ENCODE measurements at places on chromosomes 6 and 20.

- H3K27me3 ChIP-seq, result peaks cover 21% of the 10 kb centered on the region
- H3K4me3 ChIP-seq, result peak overlapping the region; percentile 23
- peak overlapping the region; percentile 20 for H3K27ac ChIP-seq
- DNase-seq, result no peak
- peaks cover 16% of the 10 kb centered on the region for H3K4me1 ChIP-seq
These were observed 24.1 kb upstream of the MAP3K7 start for GRCh38 chr6:90610751-90611542.

- H3K36me3 ChIP-seq, result peaks cover 11% of the 10 kb centered on the region
- H3K27ac ChIP-seq, result no peak overlapping the region
- DNase-seq, result no peak
- no peaks in the 10 kb centered on the region for H3K27me3 ChIP-seq
- H3K4me3 ChIP-seq, result no peak overlapping the region
These were observed 119.4 kb downstream of the NCOA3 start for GRCh38 chr20:47620808-47621805.

- no peaks in the 10 kb centered on the region for H3K4me1 ChIP-seq
- no peak overlapping the region for H3K27ac ChIP-seq
- DNase-seq, result no peak
- H3K27me3 ChIP-seq, result no peaks in the 10 kb centered on the region
- H3K4me3 ChIP-seq, result no peak overlapping the region
These were observed 78.1 kb upstream of the PLCB4 start for GRCh38 chr20:8990770-8991169.

DNA sequence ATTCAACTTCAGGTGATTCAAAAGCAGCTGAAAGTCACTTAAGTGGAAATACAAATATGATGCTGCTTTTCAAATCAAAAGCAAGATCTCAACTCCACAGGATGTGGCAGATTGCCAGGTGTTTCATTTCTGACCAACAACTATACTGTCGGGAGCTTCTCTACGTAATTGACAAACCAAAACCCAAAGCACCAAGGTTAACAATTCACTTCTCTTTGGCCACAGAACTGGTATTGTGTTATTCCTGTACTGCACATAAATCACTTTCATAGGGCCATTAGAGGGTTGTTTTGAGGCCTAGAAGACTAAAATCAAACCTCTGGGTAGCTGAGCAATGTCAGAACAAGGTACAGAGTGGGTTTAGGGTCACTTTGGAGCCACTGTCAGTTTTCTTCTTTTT is 169.7 kb downstream of the HAO1 start:
- no peaks in the 10 kb centered on the region for H3K27me3 ChIP-seq
- DNase-seq, result no peak
- H3K4me1 ChIP-seq, result no peaks in the 10 kb centered on the region
- H3K36me3 ChIP-seq, result no peaks in the 10 kb centered on the region
- H3K4me3 ChIP-seq, result no peak overlapping the region
